ENCODE measurements at places on chromosomes 4 and X.

GRCh38 chr4:97587912-97588311 is 555.4 kb downstream of the STPG2 start:
- DNase-seq, result no peak

GRCh38 chr4:151860561-151861093 is 99.8 kb upstream of the GATB start:
- DNase-seq, result no peak

GRCh38 chr4:28444886-28445496 is 1584.3 kb downstream of the STIM2 start:
- no peak for DNase-seq

- DNase-seq, result peak; percentile 79
Measured at GRCh38 chrX:47311932-47312774, 58.2 kb upstream of the ZNF157 start.

All from hematopoietic multipotent progenitor cell treated with erythropoietin and hydrocortisone succinate and interleukin-3 and kit ligand, for 4 days (in vitro differentiated cells).